ENCODE measurements at places on chromosomes 5 and 9.

GRCh38 chr5:176722757-176723156 is 75.5 kb downstream of the TSPAN17 start:
- no peak for DNase-seq

GRCh38 chr9:95772320-95773052 is 103.0 kb upstream of the ERCC6L2 start:
- DNase-seq, result no peak

DNA sequence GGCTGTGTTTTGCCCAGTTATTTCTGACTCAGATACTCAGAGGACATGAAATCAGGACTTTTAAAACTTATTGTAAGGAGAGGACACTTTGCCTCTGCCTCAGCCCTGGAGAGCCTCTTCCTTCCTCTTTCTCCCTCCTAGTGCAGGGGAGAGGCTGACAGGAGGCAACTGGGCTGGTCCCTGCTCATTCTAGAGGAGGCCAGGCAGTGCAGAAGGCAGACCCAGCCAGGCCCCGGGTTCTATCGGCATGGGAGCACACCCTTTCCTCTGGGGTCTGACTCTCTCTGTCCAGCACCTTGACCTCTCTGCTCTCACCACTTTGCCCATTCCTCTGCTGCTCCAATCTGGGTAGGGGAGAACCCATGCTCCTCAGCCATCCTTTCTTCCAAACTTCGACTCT is 16.0 kb upstream of the SMIM32 start:
- no peak for DNase-seq

- no peak for DNase-seq
These were observed 179.4 kb downstream of the PJA2 start for GRCh38 chr5:109230369-109230768.

GRCh38 chr5:82054004-82054710 is 82.3 kb downstream of the ATG10 start:
- no peak for DNase-seq

DNA sequence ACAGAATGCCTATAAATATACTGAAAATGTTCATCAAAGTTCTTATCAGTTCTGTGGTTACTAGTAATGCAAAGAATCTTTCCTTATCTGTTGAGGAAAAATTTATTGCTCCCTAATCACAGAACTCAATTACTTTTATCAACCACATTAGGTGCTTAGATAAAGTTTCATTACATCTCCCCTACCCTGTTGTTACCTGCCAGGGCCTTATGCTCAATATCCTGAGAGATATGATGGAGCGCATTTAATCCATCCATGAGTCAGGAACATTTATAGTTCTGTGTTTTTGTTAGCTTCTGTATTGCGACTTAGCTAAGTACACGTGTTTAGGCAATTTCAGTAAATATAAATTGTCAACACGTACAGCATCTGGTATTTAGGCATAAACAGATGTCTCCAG is 164.3 kb upstream of the ST8SIA4 start:
- DNase-seq, result no peak

DNA sequence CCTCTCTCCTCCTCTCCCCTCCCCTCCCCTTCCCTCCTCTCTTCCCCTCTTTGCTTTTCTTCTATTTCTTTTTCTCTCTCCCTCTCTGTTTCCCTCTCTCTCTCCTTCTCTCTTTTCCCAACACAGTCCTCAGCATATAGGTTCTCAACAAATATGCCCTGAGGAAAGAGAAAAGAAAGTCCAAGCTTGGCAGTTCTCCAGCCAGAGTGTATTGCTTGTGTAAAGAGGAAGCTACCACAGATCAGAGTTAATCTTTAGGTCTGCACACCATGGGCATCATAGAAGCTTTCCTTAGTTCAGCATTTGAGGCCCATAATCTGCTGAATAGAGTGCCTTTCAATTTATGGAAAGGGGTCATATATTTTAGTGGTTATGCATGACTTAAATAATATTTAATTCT is 382.8 kb upstream of the WWC1 start:
- DNase-seq, result no peak

DNA sequence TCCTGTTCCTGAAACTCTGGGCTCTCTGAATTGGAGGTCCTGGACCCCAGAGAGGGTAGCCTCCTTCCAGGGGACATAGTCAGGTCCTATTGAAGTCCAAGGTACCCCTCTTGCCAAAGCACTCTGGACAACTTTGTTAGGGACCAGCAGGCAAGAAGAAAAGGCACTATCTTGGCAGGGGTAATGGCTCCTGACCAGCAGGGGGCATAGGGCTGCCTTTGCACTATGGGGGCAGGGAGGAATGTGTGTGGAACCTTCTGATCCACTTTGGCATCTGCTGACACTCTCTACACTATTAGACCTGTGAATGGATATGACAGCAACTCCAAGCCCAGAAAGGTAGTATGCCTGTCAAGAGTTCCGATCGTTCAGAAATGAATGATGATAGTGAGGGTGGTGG is 179.0 kb upstream of the CD180 start:
- DNase-seq, result no peak

GRCh38 chr9:77907585-77907984 is 124.0 kb downstream of the GNAQ start:
- no peak for DNase-seq

GRCh38 chr5:160105686-160106360 is 13.4 kb downstream of the PWWP2A start:
- DNase-seq, result no peak

- DNase-seq, result no peak
These were observed 24.3 kb upstream of the F2R start for GRCh38 chr5:76691467-76692273.

DNA sequence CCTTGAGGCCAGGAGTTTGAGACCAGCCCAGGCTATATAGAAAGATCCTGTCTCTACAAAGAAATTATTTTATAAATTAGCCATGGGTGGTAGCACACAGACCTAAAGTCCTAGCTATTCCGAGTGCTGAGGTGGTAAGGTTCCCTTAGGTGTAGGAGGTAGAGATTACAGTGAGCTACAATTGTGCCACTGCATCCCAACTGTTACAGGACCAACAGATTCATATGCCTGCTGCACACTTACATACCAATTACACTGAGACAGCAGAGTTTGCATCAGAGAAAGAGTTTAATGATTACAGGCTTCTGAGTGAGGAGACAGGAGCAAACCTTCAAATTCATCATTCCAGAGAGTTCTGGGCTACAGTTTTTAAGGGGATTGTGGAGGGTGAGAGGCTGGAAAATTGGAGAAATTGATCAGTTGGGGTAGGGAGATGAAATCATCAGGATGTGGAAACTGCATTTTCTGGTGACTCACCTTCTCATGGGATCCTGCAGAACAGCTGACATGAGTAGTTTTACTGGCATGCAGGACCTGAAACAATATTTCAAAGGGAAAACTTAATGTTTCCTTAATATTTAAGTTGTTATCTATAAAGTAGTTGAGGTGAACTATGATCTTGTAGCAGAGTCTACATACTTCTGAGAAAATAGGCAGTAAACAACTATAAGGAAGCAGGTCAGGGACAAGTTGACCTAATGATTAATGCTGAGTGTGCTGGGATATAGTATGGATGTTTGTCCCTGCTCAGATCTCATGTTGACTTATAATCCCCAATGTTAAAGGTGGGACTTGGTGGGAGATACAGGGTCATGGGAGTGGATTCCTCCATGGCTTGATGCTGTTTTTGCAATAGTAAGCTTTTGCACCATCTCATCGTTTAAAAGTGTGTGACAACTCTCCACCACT is 54.7 kb downstream of the ANXA2R start:
- DNase-seq, result no peak

- DNase-seq, result no peak
These were observed 123.5 kb downstream of the DEPDC1B start for GRCh38 chr5:60576425-60576824.

DNA sequence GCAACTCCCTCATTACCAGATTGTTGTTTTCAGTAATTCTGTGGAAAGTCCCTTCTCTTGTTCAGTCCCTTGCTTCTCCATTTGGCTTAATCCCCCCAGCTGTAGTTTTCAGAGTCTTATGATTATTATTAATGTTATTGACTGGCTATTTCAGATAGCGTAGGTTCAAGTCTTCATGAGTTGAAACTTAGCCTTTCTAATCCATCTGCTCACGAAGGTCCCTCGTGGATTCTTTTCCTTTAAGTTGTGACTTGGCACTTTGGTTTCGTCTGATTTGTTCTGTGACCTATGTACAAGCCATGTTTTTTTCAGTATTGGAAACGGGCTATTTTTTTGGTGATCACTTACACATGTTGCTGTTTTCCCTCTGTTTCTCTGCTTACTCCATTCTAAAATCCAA is 260.3 kb downstream of the TMEM167A start:
- no peak for DNase-seq

DNA sequence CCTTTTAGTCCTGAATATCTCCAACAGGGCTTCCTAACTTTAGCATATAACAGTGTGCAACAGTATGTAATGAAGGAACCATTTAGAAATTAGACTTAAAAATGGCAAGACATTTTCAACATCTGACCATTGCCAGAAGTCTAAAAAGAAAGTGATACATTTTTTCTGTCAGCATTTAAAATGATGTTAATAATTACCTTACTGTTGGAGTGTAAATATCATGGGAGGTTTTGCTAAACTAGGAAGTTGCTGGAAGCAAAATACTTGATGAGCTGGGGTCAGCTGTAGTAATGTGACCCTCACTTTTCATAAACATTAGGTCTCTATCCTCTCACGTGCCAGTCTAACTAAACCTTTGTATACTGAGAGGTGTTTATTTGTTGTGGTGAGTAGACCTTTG is 68.8 kb downstream of the NTRK2 start:
- no peak for DNase-seq

DNA sequence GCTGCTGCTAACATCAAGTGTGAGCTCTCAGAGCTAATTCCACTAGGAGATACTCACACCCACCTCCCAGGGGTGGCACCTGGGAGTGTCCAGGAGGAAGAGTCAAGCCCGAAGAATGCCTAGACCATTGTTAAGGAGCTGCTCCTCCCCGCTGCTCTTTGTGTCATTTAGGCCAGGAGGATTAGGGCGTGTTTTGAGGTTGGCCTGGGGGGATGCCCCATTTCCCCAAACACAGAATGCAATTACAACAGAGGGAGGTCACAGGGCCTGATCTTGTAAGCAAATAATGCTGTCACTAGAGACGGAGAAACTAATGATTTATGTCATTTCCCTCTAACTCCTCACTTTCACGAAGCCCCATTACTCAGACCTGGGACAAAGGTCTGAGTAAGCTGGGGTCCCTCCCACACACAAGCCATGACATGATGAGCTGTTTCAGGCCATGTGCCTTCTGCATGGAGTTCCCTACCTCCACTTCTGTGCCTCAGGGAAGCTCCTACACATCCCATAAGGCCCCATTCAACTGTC is 312.5 kb downstream of the ACTL7B start:
- no peak for DNase-seq

- DNase-seq, result no peak
These were observed 395.4 kb downstream of the CSNK1G3 start for GRCh38 chr5:123907349-123907748.

- no peak for DNase-seq
These were observed 52.6 kb upstream of the FANCC start for GRCh38 chr9:95370064-95370463.

GRCh38 chr5:133273661-133274596 is 222.1 kb downstream of the HSPA4 start:
- no peak for DNase-seq

- no peak for DNase-seq
These were observed 3.3 kb downstream of the FIBCD1 start for GRCh38 chr9:130935648-130936271.

GRCh38 chr9:107637421-107638420 is 148.2 kb upstream of the KLF4 start:
- peak; percentile 99 for DNase-seq

All from AG09319 (cell line).